Cardiac muscle cell (in vitro differentiated cells and primary cell): ENCODE measurements at places on chromosomes 1 and 21. TPM values are rescaled to one million over a fixed set of nuclear protein-coding genes. Genes with fewer than 3 reads are reported as not detected.

The DENND1B gene
- 9.9 and 11.0 TPM in 2 replicates for total RNA-seq

The CD1E gene
- total RNA-seq: not detected in 2 replicates

The TCEA3 gene
- 150 and 203 TPM in 2 replicates for total RNA-seq

DNA sequence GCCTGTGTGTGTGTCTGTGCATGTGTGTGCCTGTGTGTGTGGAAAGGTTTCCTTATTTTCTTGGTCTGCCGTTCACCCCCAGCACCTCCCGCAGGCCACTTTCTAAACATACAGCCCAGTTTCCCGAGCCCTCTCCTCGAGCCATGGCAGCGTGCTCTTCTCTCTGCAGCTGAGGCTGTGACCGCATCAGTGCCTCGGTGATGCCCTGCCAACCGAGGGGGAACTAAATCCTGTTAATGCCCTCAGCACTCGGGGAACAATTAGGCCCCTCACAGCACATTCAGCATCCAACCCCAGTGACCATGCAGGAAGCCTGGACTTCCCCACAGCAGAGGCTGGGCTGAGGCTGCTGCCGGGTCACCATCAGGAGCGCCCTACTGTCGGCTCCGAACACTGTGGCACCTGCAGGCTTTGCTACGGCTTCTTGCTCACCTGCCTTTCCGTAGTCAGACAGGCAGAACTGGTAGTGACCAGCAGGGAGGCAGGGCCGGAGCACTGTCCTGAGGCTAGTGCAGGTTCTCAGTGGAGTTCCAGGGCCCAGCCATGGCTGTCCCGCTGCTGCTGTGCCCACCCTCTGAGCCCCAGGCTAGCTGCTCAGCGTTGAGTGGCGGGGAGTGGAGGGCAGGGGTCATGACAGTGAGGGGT, 8.1 kb downstream of the GPR137B start:
- DNase-seq: no peak

DNA sequence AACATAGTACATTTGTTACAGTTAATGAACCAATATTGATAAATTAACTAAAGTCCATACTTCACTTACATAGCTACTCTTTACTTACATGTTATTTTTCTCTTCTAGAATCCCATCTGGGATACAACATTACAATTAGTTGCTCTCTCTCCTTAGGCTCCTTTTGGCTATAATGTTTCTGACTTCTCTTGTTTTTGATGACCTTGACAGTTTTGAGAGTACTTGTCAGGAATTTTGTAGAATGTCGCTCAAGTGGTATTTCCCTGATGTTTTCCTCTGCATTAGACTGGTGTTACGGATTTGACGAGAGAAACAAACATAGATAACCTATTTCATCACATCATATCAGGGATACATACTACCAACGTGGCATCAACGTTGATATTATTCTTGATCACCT, 925.4 kb upstream of the TMPRSS15 start:
- no peak for DNase-seq

The C1orf116 gene
- 0.21 TPM in 2 replicates for total RNA-seq

- DNase-seq: peak; percentile 45
Measured at GRCh38 chr1:230143534-230143933, 76.5 kb downstream of the GALNT2 start.

The GPR37L1 gene
- not detected in 2 replicates for total RNA-seq

- DNase-seq: no peak
Measured at GRCh38 chr1:3369446-3370076, 84.9 kb upstream of the ARHGEF16 start.

DNA sequence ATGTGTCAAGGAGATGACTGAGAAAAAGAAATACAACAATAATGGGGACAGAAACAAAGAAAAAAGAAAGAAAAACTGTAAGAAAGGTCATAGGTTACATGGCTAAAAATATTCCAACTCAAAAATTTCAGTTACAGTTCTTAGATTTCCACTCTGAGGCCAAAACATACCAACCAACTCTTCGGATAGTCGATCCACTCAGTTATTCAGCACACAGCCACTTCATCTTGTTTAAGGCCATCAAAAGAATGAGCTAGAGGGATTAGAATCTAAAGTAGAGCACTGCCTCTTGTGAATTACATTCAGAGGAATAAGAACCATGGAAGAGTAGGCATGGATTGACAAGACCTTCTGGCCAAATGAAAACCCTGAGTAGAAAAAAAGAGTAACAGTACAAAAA, 277.0 kb downstream of the MRPL39 start:
- no peak for DNase-seq
